ENCODE measurements at places on chromosomes 6 and 20.

- no peak for DNase-seq
Measured at GRCh38 chr6:71585472-71585871, 296.9 kb downstream of the OGFRL1 start.

DNA sequence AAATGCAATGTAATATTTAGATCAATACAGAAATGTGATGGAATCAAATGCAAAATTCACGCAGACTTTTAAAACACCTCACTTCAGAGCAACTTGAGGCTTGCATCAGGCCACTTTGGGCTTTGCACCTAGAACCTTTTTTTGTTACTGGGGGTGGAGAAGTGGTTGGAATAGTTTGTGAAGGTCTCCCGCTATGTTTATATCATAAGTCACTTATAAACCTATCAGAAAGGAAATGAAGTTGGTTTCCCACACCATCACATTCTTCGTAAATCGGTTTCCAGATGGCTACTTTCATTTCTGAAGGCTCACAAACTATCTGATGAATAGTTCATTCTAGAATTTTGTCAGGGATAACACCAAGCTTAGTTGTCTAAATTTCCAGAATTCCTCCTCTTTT is 74.8 kb downstream of the PKHD1 start:
- DNase-seq, result no peak

- DNase-seq, result no peak
Measured at GRCh38 chr6:137518386-137518983, 24.3 kb upstream of the OLIG3 start.

DNA sequence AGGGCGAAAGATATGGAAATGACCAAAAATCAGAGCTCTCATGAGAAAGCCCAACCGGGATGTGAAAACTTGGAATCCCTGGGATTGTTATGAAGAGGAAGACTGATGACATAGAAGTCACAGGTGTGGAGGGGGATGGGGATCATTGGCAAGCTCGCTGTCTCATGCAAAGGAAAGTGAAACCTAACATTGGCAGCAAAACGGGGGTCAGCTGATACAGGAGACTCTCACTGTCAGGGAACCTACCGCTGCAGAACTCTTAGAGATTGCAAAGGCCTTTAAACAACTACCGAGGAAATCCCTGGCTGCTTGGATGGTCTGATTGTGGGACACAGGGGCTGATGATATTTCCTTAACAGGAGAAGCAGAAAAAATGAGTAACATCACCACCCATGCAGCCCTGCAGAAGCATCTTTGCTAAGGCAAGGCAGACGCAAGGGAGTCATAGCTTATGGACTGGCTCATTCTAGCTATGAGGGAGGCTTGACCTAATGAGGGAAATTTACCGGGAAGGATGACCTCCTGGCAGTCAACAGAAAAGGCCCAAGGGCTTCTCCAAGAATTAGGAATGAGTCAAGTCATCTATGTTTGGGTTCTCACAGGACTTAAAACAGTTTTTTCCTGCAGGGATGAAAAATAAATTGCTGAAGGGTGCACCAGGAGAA is 7.0 kb downstream of the MUC21 start:
- DNase-seq, result peak; percentile 47

DNA sequence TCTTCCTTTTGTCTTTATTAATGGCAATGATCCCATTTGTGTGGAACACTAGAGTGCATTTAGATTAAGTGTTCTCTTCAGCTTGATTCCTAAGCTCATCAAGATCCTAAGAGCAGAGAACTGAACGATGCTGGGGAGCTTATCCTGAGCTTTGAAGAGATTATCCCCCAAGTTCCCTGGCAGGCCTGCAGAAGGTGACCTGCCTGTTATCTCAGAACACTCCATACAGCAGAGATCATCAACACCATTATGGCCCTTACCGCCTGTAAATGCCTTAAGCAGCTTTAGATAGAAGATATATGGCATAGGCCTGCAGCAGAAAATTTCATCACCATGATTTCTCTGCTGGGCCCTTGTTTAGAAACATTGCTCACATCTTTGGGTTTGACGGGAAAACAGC is 779.9 kb upstream of the MAP3K7 start:
- DNase-seq, result no peak

- no peak for DNase-seq
Measured at GRCh38 chr6:52536424-52536916, 40.4 kb downstream of the TRAM2 start.

DNA sequence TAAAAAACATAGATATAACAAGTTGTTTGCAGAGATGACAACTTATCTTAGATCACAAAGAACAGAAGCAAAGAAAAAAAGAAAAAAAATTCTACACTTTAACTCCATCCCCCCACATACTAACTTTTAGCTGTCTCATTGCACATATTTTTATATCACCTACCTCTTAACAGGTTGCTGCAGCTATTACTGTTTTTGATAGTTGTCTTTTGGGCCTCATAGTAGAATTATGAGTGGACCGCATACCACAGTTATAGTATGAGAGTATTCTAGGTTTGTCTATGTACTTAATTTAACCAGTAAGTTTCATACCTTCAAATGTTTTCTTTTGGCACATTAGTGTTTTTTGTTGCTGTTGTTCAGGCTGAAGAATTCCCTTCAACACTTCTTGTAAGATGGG is 12.3 kb downstream of the RSPH3 start:
- no peak for DNase-seq

- no peak for DNase-seq
Measured at GRCh38 chr6:147534116-147534860, 25.8 kb downstream of the SAMD5 start.

DNA sequence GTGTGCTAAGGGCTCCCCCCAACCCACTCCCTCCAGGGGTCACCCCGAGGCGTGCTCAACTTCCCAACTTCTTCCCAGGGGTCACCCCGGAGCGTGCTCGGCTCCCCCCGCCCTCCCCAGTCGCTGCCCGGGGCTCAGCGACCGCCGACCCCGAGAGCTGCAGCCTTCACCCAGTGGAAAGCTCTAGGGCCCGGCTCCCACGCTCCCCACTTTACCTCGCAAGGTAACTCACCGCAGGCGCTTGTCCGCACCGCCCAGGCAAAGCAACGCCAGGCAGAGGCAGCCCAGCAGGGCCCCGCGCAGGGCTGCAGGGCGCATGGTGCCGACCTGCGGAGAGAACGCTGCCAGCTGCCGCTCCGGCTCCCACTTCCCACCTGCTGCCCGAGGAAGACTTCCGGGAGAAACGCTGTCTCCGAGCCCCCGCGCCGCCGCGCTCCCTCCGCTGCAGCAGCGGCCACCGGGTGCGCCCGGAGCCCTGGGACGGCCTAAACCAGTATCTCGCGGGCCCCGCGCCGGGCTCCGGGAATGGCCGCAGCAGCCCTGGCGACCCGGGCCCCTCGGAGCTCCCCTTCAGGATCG is 396 bp downstream of the RNASET2 start:
- peak; percentile 46 for DNase-seq

DNA sequence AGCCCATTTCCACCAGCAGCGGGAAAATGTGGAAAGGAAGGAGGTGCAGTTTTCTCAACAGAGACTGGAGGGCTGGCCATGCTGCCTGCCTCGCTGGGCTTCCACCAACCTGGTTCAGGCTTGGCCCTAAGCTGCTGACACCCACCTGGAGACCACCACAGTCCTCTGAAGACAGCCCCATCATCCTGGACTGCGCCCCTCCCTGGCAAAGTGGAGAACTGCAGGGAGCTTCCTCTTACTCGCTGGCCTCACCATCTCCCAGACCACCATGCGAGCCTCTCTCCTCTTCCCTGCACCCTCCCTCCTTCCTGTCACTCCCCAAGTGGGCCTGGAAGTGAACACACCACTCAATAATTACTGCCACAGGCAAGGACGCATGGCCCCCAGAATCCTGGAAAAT is 71.5 kb downstream of the PSMG4 start:
- peak; percentile 8 for DNase-seq

DNA sequence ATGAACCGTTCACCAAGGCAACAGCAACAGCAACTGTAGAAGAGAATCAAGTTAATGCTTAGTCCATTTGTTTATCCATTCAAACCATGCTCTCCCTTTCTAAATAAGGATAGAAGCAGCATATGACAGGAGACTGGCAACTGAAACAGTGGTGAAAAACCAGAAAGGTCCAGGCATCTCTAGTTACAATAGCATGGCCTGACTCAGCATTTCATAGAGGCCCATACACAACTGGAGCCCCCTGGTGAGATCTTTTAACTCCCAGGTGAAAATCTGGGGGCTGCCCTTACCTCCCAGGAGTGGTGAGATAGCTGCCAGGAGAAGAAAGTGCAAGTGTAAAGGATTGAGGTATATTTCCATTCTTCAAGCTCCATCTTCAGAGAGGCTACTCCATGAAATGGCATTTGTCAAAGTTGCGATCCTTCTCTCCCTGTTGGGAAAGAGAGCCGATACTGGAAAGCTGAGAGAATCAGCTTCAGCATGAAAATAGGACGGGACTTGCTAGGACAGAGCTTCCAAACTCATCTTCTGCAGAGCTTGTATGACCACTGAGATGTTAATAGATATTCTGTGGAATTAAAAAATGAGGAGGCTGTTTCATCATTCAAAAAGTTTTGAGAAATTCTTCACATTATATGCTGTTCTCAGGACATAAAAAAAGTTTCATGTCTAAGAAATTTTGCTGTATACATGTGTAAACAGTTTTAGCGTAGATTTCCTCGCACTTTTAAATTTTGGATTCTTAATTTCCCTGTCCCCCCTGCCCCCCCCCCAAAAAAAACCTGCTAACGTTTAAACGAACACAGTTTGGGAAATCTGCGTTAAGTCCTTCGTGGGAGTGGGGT is 10.9 kb upstream of the SLC2A12 start:
- DNase-seq, result no peak

- no peak for DNase-seq
Measured at GRCh38 chr6:108576709-108577108, 16.0 kb downstream of the FOXO3 start.

- DNase-seq, result no peak
Measured at GRCh38 chr6:159805440-159806020, 5.5 kb downstream of the PNLDC1 start.

GRCh38 chr6:39296745-39297640 is 17.2 kb downstream of the KCNK17 start:
- no peak for DNase-seq

DNA sequence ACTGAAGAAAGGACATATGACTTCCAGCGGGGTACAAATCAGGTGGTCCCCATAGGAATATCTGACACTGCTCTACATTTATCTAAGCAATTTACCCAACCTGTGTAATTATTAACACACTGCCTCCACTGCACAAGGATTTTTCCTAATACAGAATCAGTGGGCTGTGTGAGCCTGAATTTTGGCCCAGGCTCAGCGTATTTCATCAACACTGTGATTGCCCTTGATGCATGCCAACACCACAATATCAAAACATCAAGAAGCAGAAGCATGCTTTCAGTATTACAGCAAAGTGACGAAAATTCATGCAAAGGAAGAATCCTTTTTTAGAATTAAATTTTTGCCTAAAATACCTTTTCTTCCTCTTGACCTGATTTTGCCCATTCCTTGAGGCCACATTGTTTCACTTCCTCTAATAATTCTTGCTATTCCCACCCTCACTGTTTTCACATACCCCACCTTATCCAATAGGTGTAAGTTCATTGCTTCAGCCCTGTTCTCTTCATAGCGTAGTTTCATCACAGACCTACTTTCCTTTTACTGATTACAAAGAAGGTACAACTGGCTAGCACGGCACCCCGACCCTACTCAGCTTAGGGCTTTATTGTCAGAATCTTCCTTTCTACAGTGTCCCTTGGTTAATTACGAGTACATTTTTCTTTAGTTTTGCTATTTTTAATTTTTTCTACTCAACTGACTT is 83.7 kb upstream of the PTCHD4 start:
- DNase-seq, result no peak

- DNase-seq, result no peak
Measured at GRCh38 chr6:150822932-150823331, 42.6 kb upstream of the MTHFD1L start.

- DNase-seq, result no peak
Measured at GRCh38 chr6:115358616-115359015, 702.1 kb downstream of the FRK start.

- no peak for DNase-seq
Measured at GRCh38 chr6:163260911-163261310, 153.6 kb upstream of the QKI start.

- no peak for DNase-seq
Measured at GRCh38 chr6:33144373-33144772, 47.9 kb downstream of the COL11A2 start.

- DNase-seq, result peak; percentile 92
Measured at GRCh38 chr20:35619196-35620095, 3.8 kb downstream of the SPAG4 start.

DNA sequence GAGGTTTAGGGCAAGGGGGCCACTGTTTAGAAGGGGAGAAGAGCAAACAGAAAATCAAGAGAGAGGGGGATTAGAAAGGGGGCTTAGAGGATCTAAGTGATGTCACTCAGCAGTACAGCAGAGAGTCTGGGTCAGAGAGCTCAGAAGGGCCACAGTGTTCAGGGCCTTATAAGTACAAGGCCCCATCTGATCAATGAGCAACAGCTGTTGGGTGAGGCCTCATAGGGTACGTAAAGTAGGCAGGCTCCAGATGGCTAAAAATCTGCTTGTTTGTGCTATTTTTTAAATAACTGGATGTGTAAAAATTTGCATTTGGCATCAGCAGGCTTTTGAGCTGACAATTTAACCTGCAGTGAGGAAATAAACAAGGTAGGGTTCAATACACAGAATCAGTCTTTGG is 149.8 kb downstream of the SH3BGRL2 start:
- DNase-seq, result no peak

GRCh38 chr20:4082406-4083097 is 67.2 kb upstream of the RNF24 start:
- DNase-seq, result peak; percentile 69

DNA sequence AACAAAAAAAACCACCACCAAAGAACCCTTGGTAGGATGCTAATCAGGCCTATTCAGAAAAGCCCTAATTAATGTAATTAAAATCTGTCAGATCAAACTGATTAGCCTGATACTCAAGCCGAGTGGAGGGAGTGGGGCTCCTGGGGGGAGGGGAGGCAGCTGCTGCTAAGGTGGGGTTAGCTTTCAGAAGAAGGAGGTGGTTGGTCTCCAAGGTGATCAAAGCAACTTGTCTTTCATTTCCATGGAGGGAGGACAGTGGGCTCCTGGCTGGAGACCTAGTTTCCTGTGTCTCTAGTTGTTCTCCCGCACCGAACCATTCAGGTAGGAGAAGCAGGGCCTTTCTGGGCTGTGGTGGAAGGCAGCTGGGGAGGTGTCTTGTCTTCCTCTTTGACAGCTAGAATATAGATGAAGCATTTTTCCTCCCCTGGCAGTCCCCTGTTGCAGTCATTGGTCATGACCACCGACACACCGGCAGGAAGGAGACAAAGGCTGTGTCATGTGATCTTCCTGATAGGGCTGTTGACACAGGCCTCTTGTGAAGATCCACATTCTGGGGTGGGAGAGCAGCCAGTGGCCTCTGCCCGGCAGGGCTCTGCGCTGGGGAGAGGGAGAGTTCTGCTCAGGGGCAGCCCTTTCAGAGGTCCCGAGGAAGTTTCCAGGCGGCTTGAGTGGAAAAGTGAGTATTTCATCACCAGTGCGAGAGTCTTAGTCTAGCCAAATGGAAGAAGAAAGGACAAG is 39.9 kb upstream of the PRDM1 start:
- no peak for DNase-seq

GRCh38 chr6:21987501-21987957 is 309.3 kb downstream of the PRL start:
- peak; percentile 32 for DNase-seq

DNA sequence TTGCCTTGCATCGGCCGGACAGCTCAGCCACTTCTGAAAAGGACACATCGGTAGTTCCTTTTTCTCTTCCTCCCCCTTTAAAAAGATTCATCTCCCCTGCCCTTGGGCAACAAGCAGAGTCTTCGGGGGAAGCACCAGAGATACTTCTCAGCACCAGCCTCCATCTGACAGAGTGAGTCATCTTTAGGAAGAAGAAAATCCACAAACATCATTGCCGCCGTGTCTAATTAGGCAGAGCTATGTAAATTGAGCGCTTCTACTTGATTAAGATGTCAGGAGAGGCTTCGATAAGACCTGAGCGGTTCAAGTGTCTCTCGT is 186.4 kb downstream of the TAF4 start:
- DNase-seq, result no peak

Data from activated CD8-positive, alpha-beta T cell treated with anti-CD3 and anti-CD28 coated beads for 36 hours (primary cell).